Thoracic aorta (tissue), 2 donors: ENCODE measurements at places on chromosomes 6 and 20. TPM values are rescaled to one million over a fixed set of nuclear protein-coding genes. Genes with fewer than 3 reads are reported as not detected.

GRCh38 chr6:36118550-36119107 is 11.7 kb upstream of the MAPK13 start:
- DNase-seq = no peak
- no peak overlapping the region for H3K4me3 ChIP-seq
- no peaks in the 10 kb centered on the region for H3K36me3 ChIP-seq
- H3K27me3 ChIP-seq = no peaks in the 10 kb centered on the region
- no peak overlapping the region for H3K27ac ChIP-seq
- H3K4me1 ChIP-seq = peaks cover 2% of the 10 kb centered on the region

DNA sequence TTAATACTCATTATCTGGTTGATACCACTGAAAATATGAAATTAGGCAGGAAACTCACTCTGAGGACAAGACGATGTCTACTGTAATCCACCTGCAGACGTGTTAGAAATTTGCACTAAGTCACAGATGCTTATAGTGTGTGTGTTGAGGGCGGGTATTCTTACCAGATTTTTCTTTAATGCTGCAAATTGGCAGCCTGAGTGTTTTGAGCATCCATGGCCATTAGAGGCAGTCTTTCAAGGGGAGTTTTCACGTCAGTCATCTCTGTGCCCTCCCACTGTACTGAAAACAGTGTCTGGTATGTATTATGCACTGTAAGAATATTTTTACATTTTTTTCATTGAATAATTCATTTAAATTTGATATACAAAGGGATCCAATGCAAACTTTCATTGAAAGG is 266.5 kb upstream of the QKI start:
- no peaks in the 10 kb centered on the region for H3K27me3 ChIP-seq
- H3K4me1 ChIP-seq = no peaks in the 10 kb centered on the region
- no peaks in the 10 kb centered on the region for H3K36me3 ChIP-seq
- no peak for DNase-seq
- no peak overlapping the region for H3K4me3 ChIP-seq

DNA sequence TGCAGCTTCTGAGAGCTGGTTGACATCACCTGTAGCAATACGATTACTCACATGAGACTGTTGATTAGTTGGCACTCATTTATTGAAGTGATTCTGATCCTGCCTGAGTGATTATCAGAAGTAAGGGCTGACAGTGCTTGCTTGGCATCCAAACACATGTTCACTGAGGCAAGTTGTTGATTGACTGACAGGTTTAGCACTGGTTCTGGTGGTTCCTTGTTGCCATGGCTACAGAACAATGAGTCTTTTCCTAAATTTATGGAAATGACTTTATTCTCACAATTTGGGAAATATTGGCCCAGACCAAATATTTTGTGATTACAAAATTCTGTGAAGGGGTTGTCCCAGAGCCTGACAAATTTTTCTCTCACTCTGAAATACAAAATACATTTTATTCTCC is 146.0 kb upstream of the RAB32 start:
- no peak overlapping the region for H3K27ac ChIP-seq
- no peak for DNase-seq
- H3K4me3 ChIP-seq = no peak overlapping the region
- H3K27me3 ChIP-seq = no peaks in the 10 kb centered on the region

DNA sequence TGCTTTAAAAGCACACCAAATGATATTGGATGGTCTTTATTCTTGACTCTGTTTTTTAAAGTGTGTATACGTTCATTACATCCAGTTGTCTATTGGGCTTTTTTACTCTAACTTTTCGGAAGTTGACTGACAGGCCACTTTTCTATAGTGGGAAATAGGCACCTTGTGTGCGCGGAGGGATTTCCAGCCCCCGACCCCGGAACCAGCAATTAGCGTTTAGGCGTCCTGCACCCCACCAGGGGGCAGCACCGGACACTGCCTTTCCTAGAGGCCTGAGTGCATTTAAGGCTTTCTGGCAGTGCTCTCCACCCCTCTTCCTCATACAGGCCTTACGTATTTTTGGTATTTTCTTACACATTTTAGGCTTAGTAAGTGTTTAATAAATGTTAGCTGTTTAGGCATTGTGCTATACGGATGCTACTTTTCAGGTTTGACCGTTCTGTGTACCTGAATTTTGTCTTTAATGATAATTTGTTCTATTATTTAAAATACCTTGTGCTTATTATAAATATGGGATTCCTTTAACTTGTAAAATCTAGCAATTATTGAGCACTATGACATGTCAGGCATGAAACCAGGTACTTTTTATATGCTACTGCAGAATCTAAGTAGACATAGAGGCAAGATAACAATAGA is 231.8 kb downstream of the BCKDHB start:
- H3K4me3 ChIP-seq = no peak overlapping the region
- H3K36me3 ChIP-seq = no peaks in the 10 kb centered on the region
- peaks cover 12% of the 10 kb centered on the region for H3K4me1 ChIP-seq
- no peak for DNase-seq
- no peak overlapping the region for H3K27ac ChIP-seq

- no peaks in the 10 kb centered on the region for H3K4me1 ChIP-seq
- H3K27ac ChIP-seq = no peak overlapping the region
- H3K4me3 ChIP-seq = no peak overlapping the region
- no peaks in the 10 kb centered on the region for H3K36me3 ChIP-seq
- H3K27me3 ChIP-seq = no peaks in the 10 kb centered on the region
Measured at GRCh38 chr6:137631323-137631722, 137.1 kb upstream of the OLIG3 start.

GRCh38 chr6:54988576-54988975 is 142.0 kb downstream of the FAM83B start:
- no peak for DNase-seq
- H3K27ac ChIP-seq = no peak overlapping the region
- no peaks in the 10 kb centered on the region for H3K4me1 ChIP-seq
- no peaks in the 10 kb centered on the region for H3K36me3 ChIP-seq

DNA sequence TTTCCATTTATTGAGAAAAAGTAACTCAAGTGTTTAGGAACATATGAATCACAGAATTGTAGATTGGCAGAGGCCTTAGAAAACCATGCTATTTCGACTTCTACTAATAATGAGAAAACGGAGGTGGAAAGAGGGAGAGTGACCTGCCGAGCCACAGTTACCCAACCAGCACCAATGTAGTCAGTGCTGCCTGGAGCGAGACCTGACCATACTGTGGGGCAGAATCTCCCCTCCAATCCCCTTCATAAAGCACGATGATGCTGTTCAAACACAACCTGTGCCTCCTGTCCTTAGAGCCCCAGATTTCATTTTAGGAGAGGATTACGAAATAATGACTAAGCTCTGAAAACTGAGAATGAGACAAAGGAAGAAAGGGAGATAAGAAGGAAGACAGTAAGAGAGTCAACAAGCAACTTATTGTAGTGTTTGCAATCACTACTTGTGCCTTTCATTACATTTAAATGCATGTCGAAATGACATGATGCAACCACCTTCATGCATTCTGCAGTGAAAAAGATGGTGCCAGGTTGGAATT is 70.6 kb downstream of the ATXN1 start:
- no peak for DNase-seq
- H3K4me1 ChIP-seq = peaks cover 29% of the 10 kb centered on the region
- no peaks in the 10 kb centered on the region for H3K27me3 ChIP-seq
- H3K27ac ChIP-seq = no peak overlapping the region
- no peak overlapping the region for H3K4me3 ChIP-seq
- H3K36me3 ChIP-seq = no peaks in the 10 kb centered on the region

DNA sequence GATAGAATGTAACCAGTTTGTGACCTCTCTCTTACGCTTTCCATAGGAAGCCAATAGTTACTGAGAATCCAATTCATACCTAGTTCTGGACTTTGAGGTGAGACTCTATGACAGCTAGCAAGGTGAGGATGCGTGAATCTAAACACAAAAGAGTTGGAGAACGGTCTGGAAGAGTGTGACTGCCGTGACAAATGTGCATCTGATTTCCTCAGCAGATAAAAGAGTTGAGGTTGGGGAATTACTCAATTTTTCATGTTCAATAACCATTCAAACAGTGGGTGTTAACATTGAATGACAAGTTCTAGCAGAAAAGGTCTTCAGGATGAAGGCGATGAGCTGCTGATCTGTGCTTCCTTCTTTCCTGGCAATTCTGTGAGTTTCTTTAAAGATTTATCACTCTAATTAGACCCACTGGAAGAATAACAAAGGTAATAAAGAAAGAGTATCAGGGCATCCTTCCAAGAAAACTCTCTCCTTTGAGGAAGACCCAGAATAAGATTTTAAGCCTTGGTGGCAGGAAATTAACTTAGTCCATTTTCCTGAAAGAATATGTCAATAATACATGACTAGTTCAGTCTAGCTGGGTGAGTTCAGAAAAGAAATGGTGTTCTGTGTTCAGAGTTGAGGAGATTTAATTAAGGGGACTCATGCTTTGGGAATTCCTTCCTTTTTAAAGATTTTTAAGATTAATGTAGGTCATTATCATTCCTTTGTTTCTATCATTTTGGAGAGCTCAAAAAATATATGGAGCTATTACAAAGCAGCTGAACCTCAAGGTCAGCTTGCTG is 24.5 kb downstream of the KIF3B start:
- peaks cover 2% of the 10 kb centered on the region for H3K4me1 ChIP-seq
- DNase-seq = no peak
- H3K27me3 ChIP-seq = no peaks in the 10 kb centered on the region
- no peaks in the 10 kb centered on the region for H3K36me3 ChIP-seq
- H3K4me3 ChIP-seq = no peak overlapping the region

DNA sequence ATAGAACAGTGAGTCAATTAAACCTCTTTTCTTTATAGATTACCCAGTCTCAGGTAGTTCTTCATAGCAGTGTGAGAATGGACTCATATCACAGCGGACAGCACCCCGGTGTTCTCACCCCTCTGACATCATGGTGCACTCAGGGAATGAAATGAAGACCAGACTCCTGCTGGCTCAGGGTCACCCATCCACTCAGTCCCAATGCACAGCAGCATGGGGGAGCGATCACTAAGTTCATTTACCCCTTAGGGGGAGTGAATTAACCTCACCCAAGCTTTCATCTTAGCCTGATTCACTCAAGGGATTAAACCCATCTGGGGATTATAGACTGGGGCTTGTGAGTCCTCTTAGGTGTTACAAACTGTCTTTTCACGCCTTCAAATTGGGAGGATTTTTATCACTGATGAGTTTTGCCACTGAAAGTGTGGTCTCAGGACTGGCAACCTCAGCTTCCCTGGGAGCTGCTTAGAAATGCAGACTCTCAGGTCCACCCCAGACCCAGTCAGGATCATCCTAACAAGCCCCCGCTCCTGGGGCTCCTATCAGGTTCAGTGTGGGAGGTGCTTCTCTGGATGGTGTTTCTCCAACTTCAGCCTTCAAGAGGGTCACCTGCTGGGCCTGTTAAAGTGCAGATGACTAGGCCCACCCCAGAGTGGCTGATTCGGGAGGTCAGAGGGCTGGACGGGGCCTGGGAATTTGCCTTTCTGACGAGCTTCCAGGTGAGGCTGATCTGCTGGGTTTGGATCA is 44.3 kb upstream of the FRMD1 start:
- no peaks in the 10 kb centered on the region for H3K36me3 ChIP-seq
- no peak for DNase-seq
- no peak overlapping the region for H3K4me3 ChIP-seq
- no peak overlapping the region for H3K27ac ChIP-seq
- no peaks in the 10 kb centered on the region for H3K4me1 ChIP-seq
- H3K27me3 ChIP-seq = no peaks in the 10 kb centered on the region

DNA sequence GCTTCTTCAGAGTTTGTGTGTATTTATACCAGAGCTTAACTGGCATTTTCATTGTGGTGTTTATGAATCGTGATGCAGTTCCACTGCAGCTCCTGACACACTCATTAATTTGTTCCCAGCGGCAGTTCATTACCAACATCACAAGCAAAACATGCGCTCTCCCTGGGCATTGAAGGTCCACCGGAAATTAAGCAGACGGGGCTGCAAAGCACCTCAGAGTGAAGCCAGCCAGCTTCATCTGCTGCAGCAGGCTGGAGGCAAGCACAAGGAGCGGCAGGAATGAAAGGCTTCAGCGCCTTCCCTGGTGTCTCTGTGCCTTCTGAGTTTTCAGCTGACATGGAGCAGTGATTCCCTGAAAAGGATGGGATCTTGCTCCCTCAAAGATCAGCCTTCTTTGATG is 246.0 kb upstream of the SPTLC3 start:
- H3K27me3 ChIP-seq = no peaks in the 10 kb centered on the region
- H3K4me3 ChIP-seq = peak overlapping the region; percentile 62
- no peaks in the 10 kb centered on the region for H3K36me3 ChIP-seq
- H3K4me1 ChIP-seq = peaks cover 7% of the 10 kb centered on the region
- peak overlapping the region; percentile 3 for H3K27ac ChIP-seq
- no peak for DNase-seq

DNA sequence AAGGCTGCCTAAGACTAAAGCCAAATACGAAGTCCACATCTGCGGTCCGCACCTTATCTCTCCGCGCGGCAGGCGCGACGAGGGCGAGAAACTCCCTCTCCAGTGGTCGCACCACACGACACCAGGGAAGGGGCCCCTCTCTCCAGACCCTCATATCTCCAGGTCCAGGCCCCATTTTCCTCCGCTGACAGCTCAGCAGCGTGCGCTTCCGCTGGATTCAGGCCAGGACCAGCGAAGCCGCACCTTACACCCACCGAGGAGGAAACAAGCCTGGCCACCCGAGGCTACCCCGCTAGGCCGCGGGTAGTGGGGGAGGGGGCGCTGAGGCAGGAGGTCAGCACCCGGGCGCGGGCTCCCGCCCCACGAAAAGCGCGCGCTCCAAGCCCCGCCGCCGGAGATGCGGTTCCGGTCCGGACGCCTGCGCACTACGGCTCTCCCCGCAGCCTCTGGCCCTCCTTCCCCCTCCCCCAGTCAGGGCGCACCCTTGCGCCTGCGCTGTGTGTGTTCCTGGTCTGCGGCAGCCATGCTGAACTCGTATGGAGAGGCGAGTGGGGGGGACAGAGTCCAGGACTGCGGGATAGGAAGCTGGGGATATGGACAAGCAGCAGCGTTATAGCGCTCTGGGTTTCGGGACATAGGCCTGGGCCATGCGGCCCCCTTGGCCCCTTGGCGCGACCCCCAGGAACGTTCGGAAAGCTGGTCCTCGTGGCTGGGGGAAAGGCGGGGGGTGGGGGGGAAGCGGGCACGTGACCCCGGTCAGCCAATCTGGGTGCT is at the start of gene BRD2:
TSS of gene BRD2 (plus strand) at position 502 of the 774 bp plus-strand sequence. CDS start 4,305 bp downstream, outside the sequence.
- H3K4me3 ChIP-seq = peak within 1 kb of the TSS; percentile 86
- H3K27ac ChIP-seq = peak within 1 kb of the TSS; percentile 100
- H3K4me1 ChIP-seq = peaks cover 14% of the 10 kb centered on the region
- no peaks in the 10 kb centered on the region for H3K27me3 ChIP-seq
- peak; percentile 88 for DNase-seq
- peaks cover 4% of the 10 kb centered on the region for H3K36me3 ChIP-seq

- H3K36me3 ChIP-seq = no peaks in the 10 kb centered on the region
- H3K27me3 ChIP-seq = no peaks in the 10 kb centered on the region
- peaks cover 19% of the 10 kb centered on the region for H3K4me1 ChIP-seq
- H3K27ac ChIP-seq = no peak overlapping the region
Measured at GRCh38 chr6:4781967-4782575, 5.9 kb downstream of the CDYL start.

GRCh38 chr6:134422426-134423231 is 104.7 kb upstream of the SGK1 start:
- no peaks in the 10 kb centered on the region for H3K36me3 ChIP-seq
- no peaks in the 10 kb centered on the region for H3K27me3 ChIP-seq
- H3K27ac ChIP-seq = no peak overlapping the region
- H3K4me3 ChIP-seq = no peak overlapping the region
- H3K4me1 ChIP-seq = peaks cover 6% of the 10 kb centered on the region

CRISP2 gene
- not detected for total RNA-seq

PKHD1 gene
- 0.14 TPM for total RNA-seq

PLA2G7 gene
- total RNA-seq = 0.27 TPM

INSM1 gene
- not detected for total RNA-seq

KIAA1755 gene
- total RNA-seq = 11.0 TPM

MEI4 gene
- not detected for total RNA-seq
